ENCODE measurements at places on chromosomes 4 and X.

GRCh38 chr4:79964400-79965211 is 108.4 kb downstream of the ANTXR2 start:
- no peak for ATAC-seq

- no peak for ATAC-seq
Measured at GRCh38 chrX:13716455-13716854, 18.0 kb downstream of the TRAPPC2 start.

GRCh38 chr4:147059064-147059731 is 113.5 kb upstream of the TTC29 start:
- ATAC-seq: no peak

DNA sequence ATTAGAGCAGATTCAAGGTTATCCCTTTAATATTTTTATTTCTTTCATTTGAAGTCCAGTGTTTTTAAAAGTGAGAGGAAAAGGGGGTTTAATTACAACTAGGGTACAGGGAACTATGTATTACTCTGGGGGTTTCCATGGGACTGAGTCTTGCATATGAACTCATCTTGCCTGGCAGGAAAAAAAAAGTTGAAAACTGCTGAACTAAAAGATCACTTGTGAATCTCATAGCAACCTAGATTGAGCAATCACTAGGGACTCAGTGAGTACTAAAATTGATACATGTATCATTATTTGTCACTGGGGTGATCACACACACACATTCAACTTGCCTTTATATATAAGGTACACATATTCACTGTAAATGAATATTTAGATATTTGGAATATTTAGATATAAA is 180.7 kb upstream of the SFRP2 start:
- ATAC-seq: no peak

GRCh38 chr4:54094451-54094850 is 5.5 kb upstream of the GSX2 start:
- ATAC-seq: no peak

- ATAC-seq: no peak
Measured at GRCh38 chr4:79563219-79563618, 155.2 kb upstream of the GK2 start.

DNA sequence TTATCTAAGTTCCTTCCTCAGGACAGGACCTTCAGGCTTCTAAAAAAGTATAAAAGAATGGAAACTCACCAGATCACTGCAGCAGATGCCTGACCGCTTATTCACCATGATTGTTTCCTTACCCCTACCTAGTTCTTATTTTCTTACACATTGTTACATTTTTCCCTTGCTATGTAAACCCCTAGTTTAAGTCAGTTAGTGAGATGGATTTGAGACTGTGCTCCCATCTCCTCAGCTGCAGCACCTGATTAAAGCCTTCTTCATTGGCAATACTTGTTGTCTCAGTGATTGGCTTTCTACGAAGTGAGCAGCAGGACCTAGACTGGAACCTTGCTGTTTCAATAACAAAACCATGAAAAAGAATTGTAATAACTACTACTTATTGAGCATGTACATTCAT is 4.7 kb downstream of the SPARCL1 start:
- no peak for ATAC-seq

DNA sequence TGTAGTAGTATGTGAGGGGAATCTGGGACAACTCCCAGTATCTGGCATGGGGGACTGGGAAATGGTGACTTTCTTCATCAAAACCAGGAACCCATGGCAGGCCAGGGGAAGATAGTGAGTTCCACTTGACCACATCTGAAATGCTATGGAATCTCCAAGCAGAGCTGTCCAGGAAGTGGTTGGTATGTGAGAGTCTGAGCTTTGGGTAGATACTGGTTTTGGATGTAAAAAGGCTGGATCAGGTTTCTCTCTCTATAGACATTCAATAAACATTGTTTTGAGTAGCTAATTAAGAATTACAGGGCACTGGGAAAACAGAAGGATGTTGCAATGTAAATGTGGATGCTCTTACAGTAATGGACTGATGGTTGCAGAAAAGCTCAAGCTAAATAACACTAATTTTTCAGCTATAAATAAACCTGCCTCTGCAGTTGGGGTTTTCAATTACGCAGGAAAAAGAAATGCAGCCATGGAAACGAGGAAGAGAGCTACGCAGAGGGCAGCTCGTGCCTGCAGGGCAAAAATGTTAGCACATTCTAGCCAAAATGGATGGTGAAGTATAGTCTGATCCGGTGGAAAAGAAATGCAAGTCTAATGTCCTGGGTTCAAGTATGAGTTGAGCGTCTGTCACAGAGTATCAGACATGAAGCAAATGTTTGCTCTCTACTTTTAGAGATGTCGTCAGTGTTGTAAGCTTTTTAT is 13.4 kb upstream of the CHRNA9 start:
- ATAC-seq: peak; percentile 61

- ATAC-seq: peak; percentile 49
Measured at GRCh38 chrX:36957425-36958328, 50.5 kb upstream of the FAM47C start.

DNA sequence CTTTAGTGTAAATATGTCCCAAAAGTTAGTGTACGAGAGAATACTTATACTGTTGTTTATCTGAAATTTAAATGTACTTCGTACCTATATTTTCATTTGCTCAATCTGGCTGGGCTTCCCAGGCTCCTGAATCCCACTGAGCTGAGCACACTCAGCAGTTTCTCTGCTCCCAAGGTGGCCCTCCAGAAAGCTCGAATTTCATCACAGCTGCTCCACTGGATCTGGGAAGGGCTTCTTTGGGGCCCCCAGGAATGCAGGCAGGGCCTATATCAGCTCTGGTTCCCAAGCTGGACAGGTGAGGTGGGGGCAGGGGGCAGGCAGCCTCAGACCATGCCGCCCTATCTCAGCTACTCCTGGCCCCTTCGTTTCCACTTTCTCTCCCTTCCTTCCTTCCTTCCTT is 1.5 kb upstream of the FATE1 start:
- no peak for ATAC-seq

DNA sequence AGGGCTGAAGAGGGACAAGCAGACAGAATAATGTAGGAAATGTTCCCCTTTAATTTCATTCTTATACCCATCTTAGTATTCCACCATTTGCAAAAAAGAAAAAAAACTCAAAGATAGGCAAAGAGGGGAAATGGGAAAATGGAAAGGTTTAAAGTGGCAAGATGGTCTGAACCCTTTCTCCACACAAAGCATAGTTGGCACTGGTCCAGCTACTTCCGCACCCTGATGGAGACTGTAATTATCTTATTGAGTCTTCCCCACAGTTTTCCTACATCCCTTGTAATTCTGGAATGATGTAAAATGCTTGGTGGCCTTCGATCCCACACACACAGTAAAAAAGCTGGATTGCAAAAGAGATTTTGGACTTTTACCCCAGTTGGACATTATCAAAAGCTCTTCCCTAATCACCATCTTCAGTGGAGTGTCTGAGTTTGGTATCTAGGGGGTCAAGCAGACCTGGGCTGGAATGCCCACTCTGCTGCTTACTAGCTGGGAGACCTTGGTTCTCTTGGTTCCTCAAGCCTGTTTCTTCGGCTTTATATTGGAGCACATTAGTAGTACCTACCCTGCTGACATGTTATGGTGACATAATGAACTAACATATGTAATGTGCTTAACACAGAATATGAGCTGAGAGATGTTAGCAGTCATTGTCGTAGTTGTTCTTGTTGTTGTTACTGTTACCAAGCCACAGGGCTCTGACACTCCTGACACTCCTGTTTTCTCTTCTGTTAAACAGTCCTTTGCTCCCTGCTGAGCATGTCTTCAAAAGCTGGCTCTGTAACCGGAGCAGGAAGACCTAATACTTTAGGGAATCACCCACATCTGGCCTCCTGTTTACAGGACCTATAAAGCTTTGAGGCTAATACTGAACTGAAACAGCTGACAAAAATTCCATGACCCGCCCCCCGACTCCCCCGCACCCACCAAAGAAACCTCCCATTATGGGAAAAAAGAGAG is 4.7 kb downstream of the SRPX2 start:
- no peak for ATAC-seq

GRCh38 chr4:159284113-159284512 is 181.2 kb downstream of the RAPGEF2 start:
- ATAC-seq: peak; percentile 53

DNA sequence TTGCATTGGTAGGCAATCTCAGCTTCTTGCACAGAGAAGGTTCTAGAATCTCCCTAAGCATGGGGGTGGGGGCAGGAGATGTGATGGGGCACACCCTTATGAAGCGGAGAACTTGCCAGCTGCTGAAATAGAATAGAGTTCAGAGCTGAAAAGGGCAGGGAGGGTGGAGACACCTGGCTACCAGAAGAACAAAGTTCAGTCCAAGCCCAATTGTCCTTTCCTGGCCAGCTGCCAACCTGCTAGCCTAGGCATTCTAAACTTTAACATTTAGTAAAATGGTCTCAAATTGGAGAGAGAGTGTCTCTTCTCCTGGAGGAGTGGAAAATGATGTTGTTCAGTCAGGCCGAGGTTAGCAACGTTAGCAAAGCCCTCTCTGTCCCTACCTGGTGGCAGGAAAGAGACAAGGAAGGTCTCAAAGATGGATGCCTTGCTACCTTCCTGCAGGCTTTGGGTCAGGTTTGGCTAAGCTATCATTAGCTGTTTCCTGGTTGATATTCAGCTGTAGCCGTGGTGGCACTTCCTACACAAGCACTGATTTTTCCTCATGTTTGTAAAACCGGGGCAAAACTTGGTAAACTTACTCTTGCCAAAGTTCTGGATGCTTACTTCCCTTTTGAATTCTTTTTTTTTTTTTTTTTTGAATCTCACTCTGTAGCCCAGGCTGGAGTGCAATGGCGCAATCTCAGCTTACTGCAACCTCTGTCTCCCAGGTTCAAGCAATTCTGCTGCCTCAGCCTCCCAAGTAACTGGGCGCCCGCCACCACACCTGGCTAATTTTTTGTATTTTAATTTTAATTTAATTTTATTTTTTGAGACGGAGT is 34.7 kb upstream of the NYX start:
- ATAC-seq: no peak

- no peak for ATAC-seq
Measured at GRCh38 chr4:128025319-128025718, 35.8 kb upstream of the LARP1B start.

DNA sequence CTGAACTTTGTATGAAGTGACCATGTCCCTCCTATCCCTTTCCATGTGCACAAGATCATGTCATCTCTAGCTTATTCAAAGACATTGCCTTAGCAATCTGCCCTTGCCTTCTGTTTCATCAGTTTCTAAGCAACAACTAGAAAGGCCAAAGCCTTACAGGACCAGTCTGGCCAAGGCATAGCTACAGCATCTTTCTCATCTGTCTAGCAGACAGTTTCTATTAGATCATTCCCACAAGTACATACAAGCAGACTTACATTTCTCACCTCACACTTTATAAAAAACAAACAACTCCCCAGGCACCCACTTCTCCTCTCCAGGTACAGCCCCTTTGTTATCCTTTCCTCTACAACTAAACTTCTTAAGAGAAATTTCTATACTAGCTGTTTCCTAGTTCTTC is 188.7 kb upstream of the AADAT start:
- no peak for ATAC-seq

DNA sequence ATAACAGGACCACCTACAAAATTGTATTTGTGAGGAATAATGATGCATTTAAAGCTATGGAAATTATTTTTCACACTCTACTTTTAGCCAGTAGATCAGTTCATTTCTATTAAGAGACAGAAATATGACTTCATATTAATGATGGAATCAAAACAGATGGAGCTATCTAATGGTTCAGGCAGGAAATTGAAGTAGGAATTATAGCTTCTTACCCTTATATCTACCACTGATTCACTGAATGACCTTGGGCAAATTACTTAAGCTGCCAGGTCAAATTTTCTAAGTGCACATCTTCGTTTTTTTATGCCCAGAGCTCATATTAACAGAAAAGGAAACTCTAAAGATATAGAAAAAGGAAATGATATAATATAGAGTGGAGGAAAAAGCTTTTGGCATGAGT is 323.1 kb downstream of the PCDH10 start:
- no peak for ATAC-seq

DNA sequence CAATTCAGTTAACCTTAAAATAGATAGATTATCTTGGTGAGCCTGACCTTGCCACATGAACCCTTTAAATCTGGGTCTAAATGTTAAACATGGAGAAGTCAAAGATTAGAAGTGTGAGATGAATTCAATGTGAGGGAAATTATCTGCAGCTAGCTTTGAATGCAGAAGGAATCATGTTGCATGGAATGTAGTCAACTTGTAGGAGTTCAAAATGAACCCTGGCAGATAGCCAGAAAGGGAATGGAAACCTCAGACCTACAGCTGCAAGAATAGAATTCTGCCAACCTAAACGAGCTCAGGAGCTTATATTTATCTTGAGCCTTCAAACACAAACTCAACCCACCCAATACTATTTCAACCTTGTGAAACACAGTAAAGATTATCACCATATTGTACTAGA is 632.5 kb downstream of the KCTD8 start:
- ATAC-seq: no peak

DNA sequence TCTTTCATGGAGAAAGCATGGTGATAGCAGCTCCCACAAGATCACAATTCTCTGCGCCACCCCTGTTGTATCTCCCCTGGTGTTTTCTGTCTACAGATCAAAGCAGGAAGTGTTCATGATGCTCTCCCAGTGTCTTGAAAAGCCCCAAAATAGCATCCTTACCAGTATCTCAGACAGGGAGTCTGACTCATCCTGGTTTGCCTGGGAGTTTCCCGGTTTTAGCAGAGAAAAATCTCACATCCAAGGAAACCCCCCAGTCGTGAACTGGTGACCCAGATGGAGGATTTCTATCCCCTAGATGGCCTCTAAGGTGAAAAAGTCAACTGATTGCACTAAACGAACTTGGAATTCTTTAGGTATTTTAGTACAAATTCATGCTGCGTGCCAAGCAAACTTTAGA is 64.3 kb upstream of the NR0B1 start:
- ATAC-seq: no peak

- ATAC-seq: no peak
Measured at GRCh38 chr4:20046179-20046578, 205.5 kb upstream of the SLIT2 start.

DNA sequence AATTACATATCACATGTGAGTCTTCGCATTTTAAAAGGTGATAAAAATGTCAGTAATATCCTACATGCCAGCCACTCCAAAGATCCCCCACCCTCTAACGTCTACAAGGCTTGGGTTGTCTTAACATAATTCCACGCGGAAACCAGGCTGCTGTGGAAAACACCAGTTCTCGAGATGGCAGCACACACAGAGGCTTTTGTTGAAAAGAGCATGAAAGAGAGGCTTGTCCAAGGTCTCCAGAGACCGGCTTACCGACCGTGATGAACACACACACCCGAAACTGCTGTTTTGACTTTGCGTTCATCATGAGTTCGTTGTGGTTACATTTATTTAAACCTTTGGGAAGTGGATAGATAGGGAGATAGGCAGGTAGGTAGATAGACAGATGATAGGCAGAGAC is 87.9 kb downstream of the CRLF2 start:
- no peak for ATAC-seq

- no peak for ATAC-seq
Measured at GRCh38 chr4:178712486-178712885, 1270.2 kb upstream of the AGA start.

DNA sequence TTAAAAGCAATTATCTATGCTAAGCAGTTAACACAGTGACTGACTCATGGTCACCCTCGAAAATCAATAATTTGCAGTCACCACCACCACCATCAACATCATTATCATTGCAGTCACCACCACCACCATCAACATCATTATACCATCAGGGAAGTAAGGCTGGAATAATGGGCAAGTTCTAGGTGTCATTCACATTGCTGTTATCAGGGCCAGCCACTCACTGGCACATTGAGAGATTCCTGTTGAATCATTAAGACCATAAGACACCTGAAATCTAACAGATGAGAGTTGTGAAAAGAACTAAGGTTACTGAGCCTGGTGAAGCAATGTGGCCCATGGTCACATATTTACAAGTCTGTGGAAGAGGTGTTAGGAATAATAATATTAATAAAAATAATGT is 247.7 kb upstream of the BOD1L1 start:
- ATAC-seq: no peak

GRCh38 chrX:155293771-155294170 is 29.5 kb upstream of the RAB39B start:
- ATAC-seq: no peak

Data from SK-N-SH treated with all-trans-retinoic acid at 6 μM for 48 hours (cell line).